Mesendoderm (in vitro differentiated cells): ENCODE measurements at places on chromosomes 1 and 21.

- DNase-seq, result no peak
- H3K4me1 ChIP-seq, result peaks cover 21% of the 10 kb centered on the region
- no peak overlapping the region for H3K27ac ChIP-seq
- H3K36me3 ChIP-seq, result no peaks in the 10 kb centered on the region
- no peak overlapping the region for H3K4me3 ChIP-seq
Measured at GRCh38 chr21:29306920-29307319, 8.2 kb downstream of the BACH1 start.

DNA sequence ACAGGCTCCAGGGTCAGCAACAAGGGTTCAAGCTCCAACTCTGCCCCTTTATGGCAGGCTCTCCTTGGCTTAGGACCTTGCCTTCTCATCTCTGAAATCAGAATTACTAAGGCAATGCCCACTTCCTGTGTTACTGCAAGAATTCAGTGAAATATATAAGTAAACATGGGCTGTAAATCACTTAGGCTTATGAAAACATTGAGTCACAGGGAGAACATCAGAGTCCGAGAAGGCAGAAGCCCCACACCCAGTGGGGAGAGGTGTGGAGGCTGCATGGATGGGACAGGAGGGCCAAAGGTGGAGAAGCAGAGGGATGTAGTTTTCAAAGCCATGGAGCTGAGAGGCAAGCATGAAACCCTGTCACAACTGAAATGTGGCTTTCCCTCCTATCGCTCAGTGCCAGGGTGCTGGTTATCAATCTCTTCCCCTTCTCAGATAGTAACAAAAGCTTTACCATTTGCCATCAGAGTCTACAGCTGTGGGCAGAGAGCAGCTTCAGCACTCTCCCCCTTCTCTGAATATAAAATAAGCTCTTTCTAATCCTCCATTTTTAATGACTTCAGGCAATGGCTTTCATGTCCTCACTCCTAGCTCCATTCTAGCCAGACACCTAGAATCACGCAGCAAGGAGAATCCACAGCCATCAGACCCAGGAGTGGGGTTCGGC is 3.4 kb downstream of the RGS8 start:
- no peaks in the 10 kb centered on the region for H3K27me3 ChIP-seq
- H3K36me3 ChIP-seq, result no peaks in the 10 kb centered on the region
- H3K27ac ChIP-seq, result no peak overlapping the region
- DNase-seq, result no peak

GRCh38 chr1:36516372-36517010 is 33.8 kb upstream of the CSF3R start:
- H3K4me3 ChIP-seq, result no peak overlapping the region
- H3K4me1 ChIP-seq, result peaks cover 2% of the 10 kb centered on the region
- H3K27ac ChIP-seq, result no peak overlapping the region
- DNase-seq, result peak; percentile 79
- H3K36me3 ChIP-seq, result no peaks in the 10 kb centered on the region

DNA sequence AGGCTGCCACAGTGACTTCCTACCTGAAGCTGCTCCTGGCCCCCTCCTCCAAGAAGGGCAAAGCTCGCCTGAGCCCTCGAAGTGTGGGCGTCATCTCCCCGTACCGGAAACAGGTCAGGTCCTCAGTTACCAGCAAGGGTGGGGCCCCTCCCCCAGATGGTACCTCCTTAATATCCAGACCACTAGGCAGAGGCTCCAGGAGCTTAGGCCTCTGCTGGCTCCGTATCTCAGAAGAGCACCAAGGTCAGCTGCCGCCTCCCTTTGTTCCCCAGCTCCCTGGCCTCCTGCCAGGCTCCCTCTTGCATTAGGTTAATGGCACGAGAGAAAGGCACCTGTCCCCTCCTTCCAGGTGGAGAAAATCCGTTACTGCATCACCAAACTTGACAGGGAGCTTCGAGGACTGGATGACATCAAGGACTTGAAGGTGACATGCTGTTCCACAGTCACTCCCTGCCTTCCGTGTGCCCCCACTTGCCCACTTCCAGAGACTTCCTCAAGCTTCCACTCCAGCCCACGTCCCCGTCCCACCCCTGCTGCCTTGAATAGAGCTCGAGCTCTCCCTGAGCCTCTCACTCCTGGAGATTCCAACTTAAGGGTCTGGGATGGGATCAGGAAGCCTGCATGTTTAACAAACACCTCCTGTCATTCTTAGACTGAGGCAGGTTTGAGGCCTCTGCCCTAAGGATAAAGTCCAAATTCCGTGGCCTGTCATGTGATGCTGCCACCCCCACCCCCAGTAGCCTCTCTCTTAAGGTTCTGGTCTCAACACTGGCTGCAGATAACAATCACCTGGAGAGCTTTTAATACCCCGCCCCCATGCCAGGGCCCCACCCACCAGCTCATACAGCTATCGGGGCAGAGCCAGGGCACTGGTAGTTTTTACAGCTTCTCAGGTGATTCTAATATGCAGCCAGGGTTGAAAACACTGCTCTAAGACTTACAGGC is 8.3 kb downstream of the RHOC start:
- H3K36me3 ChIP-seq, result peaks cover 24% of the 10 kb centered on the region
- peaks cover 31% of the 10 kb centered on the region for H3K4me1 ChIP-seq
- H3K4me3 ChIP-seq, result no peak overlapping the region
- peak; percentile 92 for DNase-seq

DNA sequence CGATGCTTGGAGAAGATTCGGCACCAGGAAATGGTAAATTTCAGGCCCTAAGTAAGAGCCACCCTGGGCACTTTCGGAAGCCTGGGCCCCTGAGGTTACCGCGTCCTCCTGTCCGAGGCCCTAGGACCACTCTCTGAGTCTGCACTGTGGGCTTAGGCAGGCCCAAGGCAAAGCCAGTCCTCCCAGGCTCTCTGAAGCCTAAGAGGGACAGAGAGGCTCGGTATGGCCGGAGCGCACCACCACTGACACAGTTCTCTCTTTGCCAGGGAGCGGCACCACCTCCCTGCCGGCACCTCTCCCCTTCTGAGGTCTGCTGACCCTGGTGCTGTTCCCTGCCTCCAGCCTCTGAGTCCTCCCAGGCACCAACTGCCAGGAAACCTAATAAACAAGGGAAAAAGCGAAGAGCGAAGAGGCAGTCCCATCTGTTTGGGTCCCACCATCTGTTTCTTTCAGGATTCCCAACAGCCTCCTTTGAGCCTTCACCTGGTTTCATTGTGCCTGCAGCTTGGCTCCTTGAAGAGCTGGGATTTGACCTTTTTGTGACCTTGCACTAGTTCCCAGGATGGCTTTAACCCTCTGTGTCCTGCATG is 57.7 kb downstream of the VWA5B1 start:
- no peak overlapping the region for H3K27ac ChIP-seq
- no peak for DNase-seq
- no peaks in the 10 kb centered on the region for H3K27me3 ChIP-seq
- H3K36me3 ChIP-seq, result no peaks in the 10 kb centered on the region
- no peaks in the 10 kb centered on the region for H3K4me1 ChIP-seq
- no peak overlapping the region for H3K4me3 ChIP-seq

DNA sequence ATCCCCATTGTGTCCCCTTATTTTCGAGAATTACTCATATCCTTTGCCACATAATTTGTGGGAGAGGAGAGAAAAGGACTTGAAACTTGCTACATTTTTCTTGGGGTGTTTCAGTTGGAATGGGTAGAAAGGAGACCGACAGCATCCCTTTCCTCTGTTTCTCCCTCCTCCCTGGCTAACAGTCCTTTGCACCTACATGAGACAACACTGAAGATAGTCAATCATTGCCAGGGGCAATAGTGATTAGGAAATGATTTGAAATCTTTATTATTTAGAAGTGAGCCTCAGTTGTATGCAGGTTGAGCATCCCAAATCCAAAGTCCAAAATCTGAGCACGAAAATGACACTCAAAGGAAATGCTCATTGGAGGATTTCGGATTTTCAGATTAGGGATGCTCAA is 7.8 kb upstream of the TARS2 start:
- H3K27ac ChIP-seq, result no peak overlapping the region
- no peak for DNase-seq
- no peaks in the 10 kb centered on the region for H3K36me3 ChIP-seq
- no peaks in the 10 kb centered on the region for H3K27me3 ChIP-seq
- H3K4me1 ChIP-seq, result no peaks in the 10 kb centered on the region
